ENCODE measurements at places on chromosomes 1 and 21.

- no peaks in the 10 kb centered on the region for H3K4me1 ChIP-seq
- no peaks in the 10 kb centered on the region for H3K27me3 ChIP-seq
- no peak for DNase-seq
- H3K4me3 ChIP-seq = no peak overlapping the region
- no peaks in the 10 kb centered on the region for H3K36me3 ChIP-seq
These were observed 110.0 kb downstream of the GRIK3 start for GRCh38 chr1:36924282-36924811.

- H3K4me1 ChIP-seq = peaks cover 7% of the 10 kb centered on the region
- H3K36me3 ChIP-seq = no peaks in the 10 kb centered on the region
- H3K27ac ChIP-seq = no peak overlapping the region
- no peak for DNase-seq
- no peak overlapping the region for H3K4me3 ChIP-seq
These were observed 73.7 kb downstream of the TOR3A start for GRCh38 chr1:179155615-179156014.

DNA sequence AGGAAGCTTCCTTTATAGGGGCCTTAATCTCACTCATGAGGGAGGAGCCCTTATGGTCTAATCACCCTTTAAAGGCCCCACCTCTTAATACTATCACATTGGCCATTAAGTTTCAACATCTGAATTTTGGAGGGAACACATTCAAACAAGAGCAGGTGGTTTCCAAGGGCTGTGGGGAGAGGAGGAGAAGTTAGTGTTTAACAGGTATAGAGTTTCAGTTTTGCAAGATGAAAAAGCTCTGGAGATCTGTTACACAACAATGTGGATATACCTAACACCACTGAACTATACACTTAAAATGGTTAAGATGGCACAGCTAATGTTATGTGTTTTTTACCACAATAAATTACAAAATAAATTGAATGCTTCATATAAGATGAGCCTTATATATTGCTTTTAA, 113.4 kb upstream of the DNAH14 start:
- no peak overlapping the region for H3K4me3 ChIP-seq
- no peaks in the 10 kb centered on the region for H3K4me1 ChIP-seq
- peaks cover 17% of the 10 kb centered on the region for H3K27me3 ChIP-seq
- no peaks in the 10 kb centered on the region for H3K36me3 ChIP-seq

DNA sequence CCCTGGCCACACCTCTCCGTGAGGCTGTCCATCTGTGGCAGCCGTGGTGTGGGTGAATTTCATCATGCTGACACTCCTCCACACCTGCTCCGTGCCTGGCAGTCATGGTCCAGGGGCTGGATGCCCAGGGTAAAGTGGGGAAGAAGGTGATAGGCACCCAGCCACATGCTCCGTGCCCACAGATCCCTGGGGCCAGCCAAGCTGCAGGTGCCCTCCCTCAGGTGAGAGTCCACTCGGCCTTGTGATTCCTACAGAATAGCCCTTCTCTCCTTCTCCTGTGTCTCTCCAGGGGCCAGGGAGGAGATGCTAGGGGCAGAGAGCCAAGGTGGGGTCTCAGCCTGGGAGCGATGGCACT, 16.8 kb upstream of the POFUT2 start:
- no peaks in the 10 kb centered on the region for H3K36me3 ChIP-seq
- H3K4me1 ChIP-seq = no peaks in the 10 kb centered on the region
- peaks cover 11% of the 10 kb centered on the region for H3K27me3 ChIP-seq
- H3K27ac ChIP-seq = no peak overlapping the region
- H3K4me3 ChIP-seq = no peak overlapping the region

DNA sequence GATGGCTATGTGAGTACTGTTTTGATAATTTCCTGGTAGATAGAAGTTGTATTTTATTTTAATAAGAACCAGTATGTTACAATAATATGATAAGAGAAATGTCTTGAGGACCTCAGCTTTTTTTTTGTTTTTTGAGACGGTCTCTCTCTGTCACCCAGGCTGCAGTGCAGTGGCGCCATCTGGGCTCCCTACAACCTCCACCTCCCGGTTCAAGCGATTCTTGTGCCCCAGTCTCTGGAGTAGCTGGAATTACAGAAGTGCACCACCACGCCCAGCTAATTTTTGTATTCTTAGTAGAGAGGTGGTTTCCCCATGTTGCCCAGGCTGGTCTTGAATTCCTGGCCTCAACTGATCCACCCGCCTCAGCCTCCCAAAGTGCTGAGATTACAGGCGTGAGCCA, 968.1 kb upstream of the ADGRL4 start:
- no peak for DNase-seq
- H3K27me3 ChIP-seq = no peaks in the 10 kb centered on the region
- no peak overlapping the region for H3K4me3 ChIP-seq

GRCh38 chr1:95115708-95116137, 1.4 kb upstream of the TLCD4 start:
- DNase-seq = no peak
- no peak overlapping the region for H3K4me3 ChIP-seq
- no peak overlapping the region for H3K27ac ChIP-seq
- no peaks in the 10 kb centered on the region for H3K36me3 ChIP-seq

- H3K4me1 ChIP-seq = no peaks in the 10 kb centered on the region
- no peaks in the 10 kb centered on the region for H3K36me3 ChIP-seq
- peaks cover 67% of the 10 kb centered on the region for H3K27me3 ChIP-seq
- no peak for DNase-seq
- H3K4me3 ChIP-seq = no peak overlapping the region
These were observed 1.7 kb downstream of the KCNK1 start for GRCh38 chr1:233615571-233615970.

- H3K27ac ChIP-seq = no peak overlapping the region
- H3K36me3 ChIP-seq = no peaks in the 10 kb centered on the region
- H3K4me1 ChIP-seq = no peaks in the 10 kb centered on the region
- H3K27me3 ChIP-seq = no peaks in the 10 kb centered on the region
- no peak overlapping the region for H3K4me3 ChIP-seq
These were observed 90.7 kb upstream of the WLS start for GRCh38 chr1:68322837-68323687.

Data from natural killer cell treated with Interleukin-12 subunit alpha and Interleukin-12 subunit beta and Interleukin-15 and Interleukin-18, amount 100 ng/mL, for 72 hours (primary cell).